ENCODE measurements at places on chromosomes 16 and 17.

- no peaks in the 10 kb centered on the region for H3K27me3 ChIP-seq
- no peaks in the 10 kb centered on the region for H3K36me3 ChIP-seq
- H3K4me3 ChIP-seq = no peak overlapping the region
- no peak overlapping the region for H3K27ac ChIP-seq
These were observed 2.5 kb downstream of the NME3 start for GRCh38 chr16:1768767-1769401.

- H3K4me3 ChIP-seq = no peak overlapping the region
- no peak overlapping the region for H3K27ac ChIP-seq
- peak; percentile 54 for DNase-seq
- H3K27me3 ChIP-seq = no peaks in the 10 kb centered on the region
These were observed 254.5 kb upstream of the CACNG5 start for GRCh38 chr17:66580184-66580955.

DNA sequence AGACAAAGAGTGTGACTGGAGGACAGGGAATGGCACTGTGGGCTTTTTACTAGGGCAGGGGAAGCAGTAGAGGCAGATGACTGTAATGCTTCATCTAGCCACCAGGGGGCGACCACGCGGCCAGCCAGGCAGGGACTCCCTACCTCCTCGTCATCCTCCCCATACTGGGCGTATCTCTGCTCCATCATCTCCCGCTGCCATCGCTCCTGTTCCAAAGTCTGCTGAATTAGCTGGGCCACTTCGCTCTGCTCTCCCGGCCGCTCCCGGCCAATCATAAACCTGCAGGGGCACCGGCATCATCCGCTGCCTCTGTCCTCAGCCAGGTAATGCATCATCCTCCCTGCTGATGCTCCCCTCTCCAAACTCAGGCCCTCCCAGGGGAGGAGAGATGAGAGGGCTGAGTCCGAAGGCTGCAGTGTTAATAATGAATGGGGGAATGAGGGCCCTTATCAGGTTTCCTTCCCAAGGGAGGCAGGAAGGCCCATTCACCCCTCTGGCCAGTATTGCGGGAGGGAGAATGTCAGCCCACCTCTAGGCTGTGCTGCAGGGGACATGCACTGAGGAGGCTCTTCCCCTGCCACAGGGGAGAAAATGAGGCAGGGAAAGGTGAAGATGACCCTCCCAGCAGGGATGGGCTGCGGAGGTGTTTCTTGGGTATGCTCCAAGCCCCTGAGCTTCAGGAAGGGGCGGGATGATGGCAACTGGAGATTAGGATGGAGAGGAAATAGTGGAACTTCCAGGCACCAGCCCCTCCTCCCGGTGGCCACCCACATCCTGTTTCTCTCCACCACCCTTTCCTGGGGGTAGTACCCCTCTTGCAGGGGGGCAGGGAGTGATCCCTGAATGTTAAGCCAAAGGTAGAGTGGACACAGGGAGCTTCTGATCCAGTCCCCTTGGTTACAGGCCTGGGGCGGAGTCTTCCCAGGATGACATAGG is 10.3 kb upstream of the SAMD14 start:
- H3K27me3 ChIP-seq = no peaks in the 10 kb centered on the region
- peak overlapping the region; percentile 24 for H3K4me3 ChIP-seq
- H3K36me3 ChIP-seq = no peaks in the 10 kb centered on the region
- peak; percentile 92 for DNase-seq
- H3K4me1 ChIP-seq = peaks cover 5% of the 10 kb centered on the region
- no peak overlapping the region for H3K27ac ChIP-seq

DNA sequence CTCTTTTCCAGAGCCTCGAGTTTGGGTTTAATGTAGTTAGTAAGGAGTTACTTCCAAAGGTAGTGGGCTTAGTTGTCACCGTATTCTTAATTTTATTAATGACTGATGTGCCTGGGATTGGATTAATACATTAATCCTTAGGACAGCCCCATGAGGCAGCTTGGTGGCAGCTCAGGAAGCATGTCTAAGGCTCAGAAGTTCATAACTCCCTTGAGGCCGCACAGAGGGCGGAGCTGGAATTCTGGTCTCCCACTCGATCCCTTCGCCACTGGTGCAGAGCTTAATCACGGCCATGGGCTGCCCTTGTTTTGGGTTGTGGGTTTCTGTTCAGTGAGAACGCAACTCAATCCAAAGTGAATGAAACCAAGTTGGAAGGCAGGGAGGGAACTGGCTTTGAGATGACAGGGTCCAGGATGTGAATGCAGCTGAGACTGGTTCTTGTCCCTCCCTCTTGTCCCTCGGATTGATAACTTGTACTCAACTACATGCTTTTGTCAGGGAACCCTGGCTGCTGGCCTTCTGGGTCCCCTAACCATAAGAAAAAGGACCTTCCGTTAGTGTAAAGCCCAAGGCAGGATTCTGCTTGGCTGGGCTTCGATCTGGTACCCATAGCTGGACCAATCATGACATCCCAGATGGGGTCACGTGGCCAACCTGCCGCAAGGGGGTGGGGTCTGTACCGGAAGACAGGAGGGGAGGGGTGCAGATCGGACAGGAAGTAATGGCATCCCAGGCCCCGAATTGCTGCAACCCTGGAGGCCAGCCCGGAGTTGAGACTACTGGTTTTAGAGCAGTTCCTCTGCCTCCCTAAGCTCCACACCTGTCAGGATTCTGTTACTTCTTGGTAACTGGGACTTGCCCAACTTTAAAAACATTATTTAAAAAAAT is 45.4 kb downstream of the SNX20 start:
- no peak overlapping the region for H3K4me3 ChIP-seq
- H3K27ac ChIP-seq = no peak overlapping the region
- H3K27me3 ChIP-seq = no peaks in the 10 kb centered on the region

GRCh38 chr17:81239714-81240555 is 817 bp downstream of the NDUFAF8 start:
- H3K4me1 ChIP-seq = no peaks in the 10 kb centered on the region
- H3K36me3 ChIP-seq = no peaks in the 10 kb centered on the region
- no peak overlapping the region for H3K27ac ChIP-seq
- H3K4me3 ChIP-seq = peak overlapping the region; percentile 96
- H3K27me3 ChIP-seq = no peaks in the 10 kb centered on the region
- DNase-seq = peak; percentile 55

DNA sequence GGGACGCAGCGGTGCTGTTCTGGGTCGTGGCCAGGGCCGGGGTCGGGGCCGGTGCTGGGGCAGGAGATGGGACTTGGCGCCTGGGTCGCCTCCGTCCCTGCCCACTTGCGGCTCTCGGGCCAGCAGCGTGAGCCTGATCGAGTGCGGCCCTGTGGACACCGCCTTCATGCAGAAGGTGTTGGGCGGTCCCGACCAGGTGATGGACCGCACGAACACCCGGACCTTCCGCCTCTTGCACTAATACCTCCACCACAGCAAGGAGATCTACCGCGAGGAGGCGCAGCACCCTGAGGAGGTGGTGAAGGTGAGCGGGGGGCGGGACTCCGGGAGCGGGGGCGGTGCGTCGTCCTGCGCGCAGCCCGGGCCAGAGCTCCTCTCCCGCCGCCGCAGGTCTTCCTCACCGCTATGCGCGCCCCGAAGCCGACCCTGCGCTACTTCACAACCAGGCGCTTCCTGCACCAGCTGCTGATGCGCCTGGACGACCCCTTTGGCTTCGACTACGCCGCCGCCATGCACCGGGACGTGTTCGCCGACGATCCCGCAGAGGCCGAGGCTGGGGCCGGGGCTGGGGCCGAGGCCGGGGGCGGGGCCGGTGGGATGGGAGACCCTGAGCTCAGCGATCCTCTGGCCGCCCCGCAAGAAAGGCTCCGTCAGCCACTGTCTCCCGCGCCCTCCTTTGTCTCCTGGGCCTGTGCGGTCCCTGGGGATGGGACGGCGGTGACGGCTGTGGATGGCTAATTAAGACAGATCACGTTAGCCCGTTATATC is 4.5 kb upstream of the HSD17B1 start:
- peak; percentile 98 for DNase-seq
- peaks cover 4% of the 10 kb centered on the region for H3K4me1 ChIP-seq
- no peak overlapping the region for H3K27ac ChIP-seq
- H3K4me3 ChIP-seq = peak overlapping the region; percentile 72
- 0 out of 2 replicates have a peak, but pooled peaks cover 7% of the 10 kb centered on the region for H3K27me3 ChIP-seq

Data from GM23338 (cell line).